ENCODE measurements at places on chromosomes 1 and 21. TPM values are rescaled to one million over a fixed set of nuclear protein-coding genes. Genes with fewer than 3 reads are reported as not detected.

The RNU1-3 gene
- polyA plus RNA-seq: 3.2 TPM

The L1TD1 gene
- polyA plus RNA-seq: 1.3 TPM

The GSTM1 gene
- polyA plus RNA-seq: 1.1 TPM

- DNase-seq: no peak
Observed at GRCh38 chr1:58627221-58627620, 50.2 kb upstream of the TACSTD2 start.

DNA sequence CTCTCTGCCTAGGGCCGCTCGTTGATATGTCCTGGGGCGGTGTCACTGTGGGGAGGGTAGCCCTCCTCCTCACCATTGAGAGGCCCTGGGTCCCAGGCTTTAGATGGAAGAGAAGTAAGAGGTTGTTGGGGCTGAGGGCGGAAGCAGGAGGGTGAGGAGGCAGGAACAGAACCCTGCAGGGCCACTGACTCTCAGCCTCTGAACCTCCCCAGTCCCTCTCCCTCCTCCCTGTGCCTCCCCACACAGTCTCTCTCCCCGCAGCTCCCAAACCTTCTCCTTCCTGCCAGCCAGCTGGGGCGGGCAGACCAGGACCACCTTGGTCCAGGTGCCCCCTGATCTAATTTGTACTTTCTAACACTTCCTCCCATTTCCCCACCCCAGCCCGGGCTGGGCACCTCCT, 14.3 kb upstream of the FAM131C start:
- no peak for DNase-seq

DNA sequence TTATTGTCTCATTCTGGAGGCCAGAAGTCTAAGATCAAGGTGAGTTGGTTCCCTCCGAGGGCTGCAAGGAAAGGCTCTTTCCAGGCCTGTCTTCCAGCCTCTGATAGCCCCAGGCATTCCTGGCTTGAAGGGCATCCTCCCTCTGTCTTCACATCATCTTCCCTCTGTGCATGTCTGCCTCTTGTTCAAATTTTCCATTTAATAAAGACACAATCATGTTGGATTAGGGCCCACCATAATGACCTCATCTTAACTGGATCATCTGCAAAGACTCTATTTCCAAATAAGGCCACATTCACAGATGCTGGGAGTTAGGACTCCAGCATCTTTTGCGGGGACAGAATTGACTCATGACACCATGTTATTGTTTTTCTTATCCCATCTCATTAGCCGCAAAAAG, 24.5 kb downstream of the HUNK start:
- DNase-seq: no peak

GRCh38 chr1:151367658-151368392, 4.7 kb downstream of the SELENBP1 start:
- no peak for DNase-seq

- DNase-seq: no peak
Observed at GRCh38 chr1:26701266-26701994, 5.6 kb downstream of the ARID1A start.

- no peak for DNase-seq
Observed at GRCh38 chr1:230250666-230251065, 175.5 kb downstream of the PGBD5 start.
